BJ (cell line): ENCODE measurements at places on chromosomes 7 and 10.

- no peak for DNase-seq
These were observed 48.6 kb upstream of the STRIP2 start for GRCh38 chr7:129385598-129385997.

GRCh38 chr7:80244206-80244916 is 109.7 kb downstream of the GNAI1 start:
- DNase-seq, result no peak

DNA sequence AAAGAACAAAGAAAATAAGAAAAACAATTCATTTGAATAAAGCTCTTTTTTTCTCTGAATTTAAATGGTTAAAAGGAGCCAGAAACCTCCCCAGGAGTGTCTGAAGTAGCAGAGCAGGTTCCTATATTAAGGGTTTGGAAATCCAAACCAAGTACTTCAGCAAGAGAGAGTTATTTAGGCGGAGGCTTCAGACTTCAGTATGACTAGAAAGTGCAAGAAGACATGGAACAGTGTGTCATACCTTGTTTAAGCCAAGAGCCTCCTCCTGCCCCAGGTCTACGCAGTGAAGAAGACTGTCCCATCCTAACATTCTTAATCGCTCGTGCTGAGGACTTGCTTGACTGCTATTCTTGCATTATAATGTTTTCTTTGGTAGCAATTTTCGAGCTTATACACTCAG is 51.3 kb downstream of the ODAD2 start:
- DNase-seq, result no peak

DNA sequence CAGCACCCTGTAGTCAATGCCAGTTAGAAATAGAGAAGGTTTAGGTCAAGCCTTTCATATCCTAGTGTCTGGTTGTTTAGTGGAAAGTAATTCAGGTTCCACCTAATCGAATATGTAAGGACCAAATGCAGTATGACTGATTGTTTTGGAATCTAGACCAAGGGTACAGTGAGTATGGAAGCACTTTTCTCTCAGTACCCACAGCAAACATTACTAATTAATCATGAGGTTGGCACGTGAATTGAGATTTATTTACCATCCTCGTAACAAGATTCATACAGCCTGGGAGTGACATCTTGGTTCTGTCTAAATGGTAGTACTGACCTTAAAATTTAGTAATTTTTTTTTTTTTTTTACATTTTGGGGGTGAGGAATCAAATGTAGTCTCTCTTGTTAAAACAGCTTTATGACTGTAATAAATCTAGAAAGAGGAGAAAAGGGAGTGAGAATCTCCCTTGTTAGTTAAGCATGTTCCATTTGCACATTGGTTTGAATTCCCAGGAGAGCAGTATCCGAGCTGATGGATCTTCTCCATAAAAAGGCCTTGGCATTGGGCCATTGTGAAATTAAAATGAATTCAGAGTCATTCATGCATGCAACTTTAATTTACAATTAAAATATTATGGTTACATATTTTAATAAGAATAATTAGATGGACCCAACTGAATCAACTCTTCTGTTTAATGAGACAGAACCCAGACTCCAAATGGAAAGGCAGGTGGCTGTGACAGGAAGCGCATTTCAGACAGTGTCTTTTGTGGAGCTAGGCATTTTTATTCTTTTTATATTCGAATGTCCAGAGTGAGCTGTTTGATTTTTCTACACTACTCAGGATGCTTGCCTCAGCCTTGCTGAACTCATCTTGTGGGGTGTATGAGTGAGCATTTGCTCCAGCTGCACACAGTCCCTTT is 57.6 kb downstream of the SNX10 start:
- no peak for DNase-seq

DNA sequence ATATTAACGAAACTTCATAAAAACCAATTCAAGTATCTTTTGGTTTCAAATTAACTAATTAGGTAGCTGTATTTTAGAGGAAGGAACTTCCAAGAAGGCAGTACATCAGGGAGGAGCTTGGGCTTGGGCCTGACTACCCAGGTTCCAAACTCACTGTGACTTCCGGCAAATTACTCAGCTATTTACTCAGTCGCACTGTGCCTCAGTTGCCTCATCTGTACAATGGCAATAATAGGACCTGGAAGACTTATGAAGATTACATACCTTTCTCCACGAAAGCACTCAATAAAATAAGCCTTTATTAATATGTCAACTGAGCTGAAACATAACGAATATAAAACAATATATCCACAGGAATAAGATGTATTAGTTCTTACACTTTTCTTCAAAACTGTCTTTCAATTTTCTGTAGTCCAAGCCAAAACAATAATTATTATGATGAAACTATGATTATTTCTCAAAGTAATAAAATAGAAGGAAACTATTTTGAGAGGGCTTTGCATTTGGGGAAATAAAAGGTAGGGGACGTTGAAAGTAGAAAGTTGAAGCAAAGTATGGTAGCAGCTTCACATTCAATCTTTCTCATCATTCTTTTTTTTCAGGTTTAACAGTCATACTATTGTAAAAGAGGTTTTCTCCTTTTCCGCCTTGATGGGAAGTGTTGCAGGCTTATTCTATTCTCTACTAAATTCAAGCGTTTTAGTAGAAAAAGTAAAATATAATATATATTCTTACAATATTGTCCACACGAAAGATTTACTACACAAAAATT is 10.5 kb upstream of the EBLN1 start:
- no peak for DNase-seq

- no peak for DNase-seq
These were observed 43.2 kb downstream of the CCDC7 start for GRCh38 chr10:32489158-32489557.

- no peak for DNase-seq
These were observed 37.4 kb upstream of the BET1 start for GRCh38 chr7:94041529-94041928.
